ENCODE measurements at places on chromosomes 2 and 18. TPM values are rescaled to one million over a fixed set of nuclear protein-coding genes. Genes with fewer than 3 reads are reported as not detected.
A peak's percentile ranks its signal among the peaks of the same experiment; 100 is the strongest.

- no peak for DNase-seq
Observed at GRCh38 chr2:7906431-7906830, 775.4 kb upstream of the ID2 start.

- DNase-seq = no peak
Observed at GRCh38 chr2:60079562-60079961, 473.9 kb downstream of the BCL11A start.

RBMS1 gene
- polyA plus RNA-seq = 41.7 TPM

DNA sequence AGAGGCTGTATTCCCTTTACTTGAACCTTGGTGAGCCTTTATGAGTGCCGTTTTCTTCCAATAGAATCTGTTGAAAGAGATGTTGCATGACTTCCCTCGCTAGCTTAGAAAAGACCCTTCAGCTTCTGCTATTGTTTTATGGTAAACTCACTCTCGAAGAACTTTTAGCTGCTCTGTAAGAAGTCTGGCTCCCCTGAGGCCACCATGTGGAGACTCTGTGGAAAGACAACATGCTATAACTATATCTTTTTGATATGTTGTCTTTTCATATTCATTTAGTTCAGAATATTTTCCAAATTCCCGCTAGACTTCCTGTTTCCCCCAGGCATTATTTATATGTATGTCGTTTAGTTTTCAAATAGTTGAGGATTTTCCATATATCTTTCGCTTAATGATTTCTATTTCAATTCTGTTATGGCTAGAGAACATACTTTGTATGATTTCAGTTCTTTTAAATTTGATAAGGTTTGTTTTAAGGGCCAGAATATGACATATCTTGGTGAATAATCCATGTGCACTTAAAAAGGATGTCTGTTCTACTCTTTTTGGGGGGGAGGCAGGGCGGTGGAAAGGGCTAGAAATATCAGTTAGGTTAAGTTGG lies 64.1 kb downstream of the PTPN4 start:
- DNase-seq = peak; percentile 14

DNA sequence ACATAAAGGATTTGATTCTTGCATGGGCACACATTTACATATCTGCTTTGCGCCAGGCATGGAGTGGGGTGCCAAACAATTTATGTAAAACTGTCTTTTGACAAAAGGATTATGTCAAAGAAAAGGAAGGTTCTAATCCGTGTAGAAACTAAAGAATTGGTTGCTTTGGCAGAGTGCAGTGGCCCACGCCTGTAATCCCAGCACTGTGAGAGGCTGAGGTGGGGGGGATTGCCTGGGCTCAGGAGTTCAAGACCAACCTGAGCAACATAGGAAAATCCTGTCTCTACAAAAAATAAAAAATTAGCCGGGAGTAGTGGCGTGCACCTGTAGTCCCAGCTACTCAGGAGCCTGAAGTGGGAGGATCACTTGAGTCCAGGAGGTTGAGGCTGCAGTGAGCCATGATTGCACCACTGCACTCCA lies 1.1 kb upstream of the MTERF4 start:
- DNase-seq = no peak

LYG1 gene
- polyA plus RNA-seq = 1.5 TPM

GRCh38 chr2:65379721-65380171 lies 52.7 kb downstream of the SPRED2 start:
- no peak for DNase-seq
